Activated CD4-positive, alpha-beta T cell treated with anti-CD3 and anti-CD28 coated beads, Interleukin-2, amount 50 U/mL, for 48 hours (primary cell): ENCODE measurements at places on chromosomes 2 and 18.

DNA sequence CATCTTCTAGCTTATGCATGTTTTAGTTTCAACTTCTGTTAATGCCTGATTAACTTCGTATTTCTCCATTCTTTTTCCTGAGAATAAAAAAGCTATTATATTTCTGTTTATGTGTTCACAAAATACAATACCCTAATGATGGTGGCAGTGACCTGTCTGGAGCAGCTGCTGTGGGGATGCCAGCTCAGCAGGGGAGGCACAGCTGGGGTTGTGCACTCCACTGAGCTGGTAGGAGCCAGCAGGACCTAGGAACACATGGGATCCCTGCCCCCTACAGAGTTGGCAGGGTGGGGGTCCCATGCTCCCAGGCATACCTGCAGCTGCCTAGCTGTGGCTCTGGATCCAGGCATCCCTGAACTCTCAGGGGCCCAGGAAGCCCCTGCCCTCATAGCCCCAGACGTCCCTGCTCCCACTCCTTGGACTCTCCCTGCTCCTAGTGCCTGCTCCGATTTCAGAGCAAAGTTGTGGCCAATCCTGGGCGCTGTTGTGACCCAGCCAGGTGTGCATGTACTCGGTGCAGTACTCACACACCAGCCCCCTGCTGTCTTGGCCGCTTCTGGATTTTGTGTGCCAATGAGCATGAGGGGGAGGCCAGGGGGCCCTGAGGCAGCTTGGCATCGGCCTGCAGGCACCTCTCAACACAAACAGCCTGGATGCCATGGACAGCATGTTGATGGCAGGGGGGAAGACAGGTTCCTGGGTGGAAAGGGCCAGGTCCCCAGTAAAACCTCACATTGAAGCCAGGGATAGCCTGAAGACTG is 546.0 kb downstream of the ZNF804A start:
- no peak for DNase-seq

DNA sequence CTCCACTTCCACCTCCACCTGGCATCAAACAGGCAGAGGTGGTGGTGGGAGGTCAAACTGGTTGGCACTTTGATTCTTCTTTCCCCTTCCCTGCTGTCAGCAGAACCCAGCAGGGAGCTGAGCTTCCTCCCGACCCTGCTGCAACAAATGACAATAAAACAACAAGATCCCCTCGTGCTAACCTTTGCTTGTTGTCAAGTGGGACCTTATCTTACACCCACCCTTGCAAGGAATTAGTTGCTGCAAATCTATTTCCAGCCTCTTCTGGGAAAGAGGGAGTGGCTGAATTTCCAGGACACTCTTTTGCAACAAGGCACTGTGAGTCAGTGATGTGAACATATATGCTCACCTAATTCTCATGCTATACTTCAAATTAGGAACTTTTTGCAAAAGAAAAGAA is 655.1 kb downstream of the DSC3 start:
- DNase-seq = no peak

DNA sequence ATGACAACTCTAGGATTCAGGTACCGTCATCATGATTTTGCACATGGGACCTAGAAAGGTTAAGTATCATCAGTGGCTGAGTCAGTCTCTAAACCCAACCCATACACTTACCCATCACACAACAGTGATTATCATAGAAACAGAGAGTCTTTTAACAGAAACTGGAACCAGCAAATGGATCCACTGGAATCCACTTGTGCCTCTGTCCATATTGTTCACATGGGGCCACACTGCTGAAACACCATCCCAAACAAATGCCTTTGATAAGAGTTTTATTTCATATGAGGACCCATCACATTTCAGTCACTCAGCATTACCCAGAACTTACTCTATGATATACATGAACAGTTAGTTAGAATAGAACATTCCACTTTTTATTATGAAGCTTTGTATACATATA is 430.0 kb downstream of the STK39 start:
- DNase-seq = no peak

DNA sequence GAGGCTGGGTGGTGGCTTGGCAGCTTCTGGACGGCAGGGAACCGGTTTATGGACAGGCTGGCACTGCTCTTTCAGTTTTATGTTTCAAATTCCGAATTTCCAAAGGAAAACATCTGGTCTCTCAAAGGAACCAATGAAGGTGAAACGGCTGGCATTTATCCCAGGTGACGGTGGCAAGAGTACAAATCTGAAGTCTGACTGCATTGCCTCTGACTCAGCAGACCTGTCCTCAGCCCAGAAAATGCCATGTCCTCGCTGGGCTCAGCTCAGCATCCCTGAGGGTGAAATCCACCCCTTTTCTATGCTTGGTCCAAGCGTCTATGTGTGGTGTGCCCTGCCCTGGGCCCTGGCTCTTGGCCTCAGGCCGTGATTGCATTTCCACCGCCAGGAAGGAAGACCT is 38.1 kb downstream of the NAPG start:
- no peak for DNase-seq

- DNase-seq = no peak
These were observed 27.2 kb upstream of the OTX1 start for GRCh38 chr2:63023444-63023843.

DNA sequence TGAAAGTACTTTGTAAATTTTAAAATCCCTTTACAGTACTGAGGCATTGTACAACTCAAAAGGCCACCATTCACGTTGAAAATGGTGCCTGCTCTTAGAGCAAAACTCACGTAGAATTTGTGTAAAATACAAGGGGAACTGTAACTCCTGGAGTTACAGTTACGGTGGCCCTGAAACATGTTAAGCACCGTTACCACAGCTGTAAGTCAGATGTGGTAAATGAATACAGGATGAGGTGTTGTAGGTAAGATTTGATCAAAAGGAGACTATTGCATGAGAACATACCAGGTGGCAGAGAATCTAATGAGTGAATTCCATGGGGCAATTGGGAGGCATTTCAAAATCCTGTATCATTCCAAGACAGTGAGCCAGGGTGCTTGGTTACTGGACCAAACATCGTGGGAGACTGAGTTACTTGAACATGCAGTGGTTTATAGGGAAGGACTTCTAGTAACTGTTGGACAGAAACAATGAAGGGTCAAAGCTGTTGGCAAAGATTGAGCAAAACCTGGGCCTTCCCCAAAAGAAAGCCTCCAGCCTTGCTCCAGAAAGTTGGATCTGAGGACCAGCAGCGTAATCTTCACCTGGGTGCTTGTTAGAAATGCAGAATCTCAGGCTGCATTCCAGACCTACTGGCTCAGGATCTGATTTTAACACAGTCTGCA is 535.8 kb upstream of the POU3F3 start:
- no peak for DNase-seq

- no peak for DNase-seq
These were observed 29.9 kb upstream of the L3MBTL4 start for GRCh38 chr18:6444466-6445228.

DNA sequence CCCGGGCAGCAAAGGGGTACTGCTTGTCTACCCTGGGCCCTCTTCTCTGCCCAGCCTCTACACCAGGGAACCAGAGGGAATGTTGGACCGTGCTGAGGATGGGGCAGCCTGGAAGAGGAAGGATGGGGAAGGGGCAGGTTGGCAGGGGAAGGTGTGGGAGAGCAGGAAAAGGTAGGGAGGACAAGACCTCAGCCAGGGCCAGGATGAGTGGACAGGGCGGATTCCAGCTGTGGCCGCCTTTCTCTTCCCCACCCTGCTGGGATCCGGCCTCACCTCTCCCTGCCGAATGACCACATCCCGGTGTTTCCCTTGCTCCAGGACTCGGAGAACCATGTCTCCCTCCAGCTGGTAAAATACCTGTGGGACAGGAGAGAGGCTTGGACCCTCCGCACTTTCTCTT is 8.9 kb downstream of the HAAO start:
- no peak for DNase-seq

DNA sequence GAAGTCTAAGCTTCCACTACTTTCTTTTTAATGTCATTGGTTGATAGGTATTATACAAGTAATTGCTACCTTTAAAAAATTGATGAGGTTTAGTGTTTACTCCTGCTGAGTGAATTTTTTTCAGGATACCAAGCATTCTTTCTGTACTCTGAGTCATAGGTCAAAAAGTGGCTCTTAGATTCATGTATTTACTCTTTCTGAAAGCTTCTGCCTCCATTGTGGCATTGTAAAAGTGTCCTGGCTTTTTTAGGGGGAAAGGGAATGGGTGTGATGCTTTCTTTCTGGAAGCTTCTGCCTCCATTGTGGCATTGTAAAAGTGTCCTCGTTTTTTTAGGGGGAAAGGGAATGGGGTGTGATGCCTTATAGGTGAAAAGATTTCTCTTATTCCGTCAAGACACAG is 286.5 kb downstream of the LPIN1 start:
- DNase-seq = no peak

DNA sequence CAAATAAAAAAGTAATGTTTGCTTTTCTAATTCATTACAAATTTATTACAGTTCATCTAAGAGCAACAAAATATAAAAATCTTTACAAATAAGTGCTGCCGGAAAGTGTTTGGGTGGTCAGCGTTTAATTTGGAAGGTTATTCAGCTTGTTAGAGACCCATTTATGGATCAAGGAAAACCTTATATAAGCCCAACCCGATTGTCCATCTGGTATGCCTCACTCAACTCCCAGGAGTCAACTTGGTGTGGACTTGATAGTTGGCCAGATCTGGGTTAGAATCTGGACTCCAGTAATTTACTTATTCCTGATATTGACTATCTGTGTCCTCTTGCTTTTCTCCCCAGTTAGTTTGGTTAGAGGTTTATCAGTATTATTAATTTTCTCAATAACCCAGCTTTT is 106.2 kb downstream of the KCTD1 start:
- no peak for DNase-seq

DNA sequence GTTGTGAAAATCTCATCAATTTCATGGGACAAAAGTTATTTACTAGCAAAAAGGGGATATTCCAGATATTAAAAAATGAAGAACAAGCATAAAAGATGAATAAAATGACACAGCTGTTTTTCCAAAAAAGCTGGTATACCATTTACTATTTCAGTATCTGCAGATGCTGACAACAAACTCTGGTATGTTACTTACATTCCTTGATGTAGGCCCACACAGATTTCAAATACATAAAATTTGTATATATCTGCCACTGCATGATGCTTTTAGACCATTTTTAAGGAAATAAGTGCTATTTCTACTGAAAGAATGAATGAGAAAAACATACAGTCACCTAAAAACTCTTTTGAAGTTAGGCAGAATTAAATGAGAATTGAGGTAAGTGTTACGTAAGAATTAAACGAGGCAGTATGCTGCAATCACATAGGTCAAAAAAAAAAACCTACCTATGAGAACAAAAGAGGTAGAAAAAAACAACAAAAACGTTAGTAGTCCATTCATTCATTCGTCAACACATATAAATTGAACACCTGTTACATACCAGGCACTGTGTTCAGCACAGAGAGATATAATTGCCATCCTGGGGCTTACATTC is 32.5 kb downstream of the ARL5A start:
- DNase-seq = no peak

DNA sequence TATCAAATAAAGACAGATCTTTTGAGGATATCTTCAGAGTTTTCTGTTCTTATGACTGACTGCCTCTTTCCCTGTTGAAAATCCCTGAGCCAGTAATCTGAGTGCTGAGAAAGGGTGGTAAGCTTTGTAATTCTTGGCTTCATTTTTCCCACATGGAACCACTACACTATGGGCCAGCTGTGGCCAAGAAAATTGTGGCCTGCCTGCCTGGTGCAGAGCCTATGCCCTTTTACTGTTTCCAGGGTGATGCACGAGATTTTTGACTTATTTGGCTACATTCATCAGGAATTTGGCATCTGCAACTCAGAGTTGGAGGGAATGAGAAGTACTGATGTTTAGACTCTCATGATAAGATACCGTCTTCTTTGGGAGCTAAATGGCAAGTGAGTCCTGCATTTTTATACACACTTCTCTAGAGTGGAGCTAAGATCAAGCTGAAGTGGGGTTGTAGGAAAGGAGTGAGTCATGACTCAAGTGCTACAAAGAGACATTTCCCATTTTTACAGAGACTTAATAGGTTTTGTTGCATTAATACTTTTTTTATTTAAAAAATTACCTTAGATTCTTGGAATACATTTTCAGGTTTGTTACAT is 328.2 kb upstream of the CDH7 start:
- no peak for DNase-seq

DNA sequence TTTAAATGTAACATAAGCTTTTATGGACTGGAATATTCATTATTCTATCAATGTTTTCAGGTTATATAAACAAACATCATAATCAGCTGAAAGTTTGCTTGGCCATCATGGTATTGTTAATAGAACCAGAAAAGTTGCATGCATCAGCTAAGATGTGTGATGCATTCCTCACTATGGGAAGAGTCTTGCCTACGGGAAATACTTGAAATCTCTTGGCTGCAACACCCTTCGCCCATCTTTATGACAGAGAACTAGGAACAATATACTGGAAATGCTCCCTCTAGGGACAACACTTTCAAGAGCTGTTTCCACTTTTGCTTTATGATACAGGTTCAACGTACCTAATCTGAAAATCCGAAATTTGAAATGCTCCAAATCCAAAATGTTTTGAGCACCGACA is 1390.8 kb downstream of the DPP10 start:
- DNase-seq = no peak

DNA sequence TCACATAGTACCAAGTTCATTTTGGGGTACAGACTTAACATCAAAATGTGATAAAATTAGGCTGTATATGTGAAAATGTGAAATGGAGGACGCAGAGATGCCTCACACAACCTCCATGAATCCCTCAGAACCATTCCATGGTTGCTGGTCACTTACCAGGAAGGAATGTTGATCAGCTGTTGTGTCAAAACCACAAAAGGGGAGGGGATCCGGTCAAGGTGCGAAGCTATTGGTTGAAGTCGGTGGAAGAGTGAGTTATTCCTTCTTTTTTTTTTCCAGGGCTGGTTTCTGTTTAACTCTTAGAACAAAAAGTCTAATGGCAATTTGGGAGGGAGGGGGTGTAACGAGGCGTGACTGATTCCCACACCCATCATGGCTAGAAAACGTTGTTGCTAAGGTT is 32.3 kb upstream of the REG3A start:
- no peak for DNase-seq

DNA sequence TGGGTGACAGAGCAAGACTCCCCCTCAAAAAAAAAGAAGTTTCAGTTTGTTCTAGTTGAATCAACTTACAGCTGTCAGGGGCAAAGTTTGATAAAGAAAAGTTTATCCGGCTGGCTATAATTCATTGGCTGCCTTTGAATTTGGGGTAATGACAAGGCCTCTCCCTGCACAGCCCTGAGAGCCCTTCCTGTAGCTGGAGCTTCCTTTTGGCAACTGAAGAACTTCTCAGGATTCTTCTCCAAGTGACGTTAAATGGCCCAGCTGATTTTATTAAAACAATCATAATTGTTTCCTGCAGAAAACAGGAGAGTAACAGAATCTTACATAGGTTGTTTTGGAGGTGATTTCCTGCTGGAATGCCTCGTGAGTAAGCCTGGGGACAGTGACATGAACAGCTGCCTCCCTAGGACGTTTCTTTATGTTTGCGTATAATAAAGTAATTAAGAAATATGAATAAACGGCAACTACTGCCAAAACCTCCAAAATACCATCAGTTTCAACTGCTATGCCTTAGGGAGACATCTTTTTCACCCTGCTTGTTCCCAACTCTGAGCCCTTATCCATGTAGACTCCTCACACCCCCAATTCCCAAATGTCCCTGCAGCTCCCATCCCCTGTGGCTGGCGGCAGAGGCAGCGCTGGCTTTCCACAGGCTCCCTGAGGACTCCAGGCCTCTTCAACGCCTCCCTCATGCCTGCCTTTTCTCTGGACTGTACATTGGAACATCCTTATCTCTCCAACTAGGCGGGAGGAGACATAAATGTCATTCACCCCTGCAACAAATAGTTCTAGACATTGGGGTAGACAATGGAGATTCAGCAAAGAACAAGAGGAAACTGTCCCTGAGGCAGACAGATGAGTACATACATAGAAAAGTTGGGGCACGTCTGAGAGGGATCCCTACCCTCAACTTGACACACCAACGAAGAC is 59.2 kb upstream of the FZD7 start:
- no peak for DNase-seq
